Stromal cell of bone marrow (primary cell): ENCODE measurements at places on chromosomes 5 and 9.

DNA sequence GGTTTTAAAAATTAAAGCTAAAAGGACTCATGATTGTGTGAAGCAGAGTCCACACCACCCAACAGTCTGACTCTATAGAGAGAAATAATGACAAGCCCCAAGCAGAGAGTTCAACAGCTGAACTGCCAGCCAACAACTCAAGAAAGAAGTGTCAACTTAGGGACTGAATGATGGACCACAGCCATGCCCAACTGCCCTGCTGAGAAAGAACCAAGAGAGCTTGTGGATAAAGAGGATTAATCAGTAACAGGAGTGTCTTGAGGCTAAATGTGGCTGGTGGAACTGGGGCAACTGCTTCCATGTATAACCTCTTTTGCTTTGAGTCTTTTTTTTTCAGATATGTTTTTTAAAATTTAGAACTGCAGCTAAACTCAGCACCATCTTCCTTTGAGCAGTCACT is 109.3 kb downstream of the HSD17B3 start:
- no peak for DNase-seq

- DNase-seq = no peak
Observed at GRCh38 chr5:62127098-62127736, 178.8 kb upstream of the KIF2A start.

DNA sequence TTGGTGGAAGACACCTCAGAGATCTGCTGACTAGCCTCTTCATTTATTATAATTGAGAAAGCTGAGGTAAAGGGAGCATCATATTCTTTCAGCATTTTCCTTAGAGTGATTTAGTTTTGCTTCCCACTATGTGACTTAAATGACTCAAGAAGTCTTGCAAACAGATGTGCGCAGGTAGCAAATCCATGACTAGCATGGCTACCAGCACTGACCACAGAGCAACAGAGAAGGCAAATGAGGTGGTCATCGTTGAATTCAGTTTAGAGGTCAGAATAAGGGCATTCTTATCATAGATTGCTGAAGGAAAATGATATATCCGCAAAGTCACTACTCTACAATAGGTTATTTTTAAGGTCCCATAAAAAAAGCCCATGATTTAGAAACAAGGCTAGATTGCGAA is 162.2 kb downstream of the PIK3R1 start:
- DNase-seq = no peak

- DNase-seq = no peak
Observed at GRCh38 chr5:174617285-174617684, 107.1 kb upstream of the MSX2 start.

DNA sequence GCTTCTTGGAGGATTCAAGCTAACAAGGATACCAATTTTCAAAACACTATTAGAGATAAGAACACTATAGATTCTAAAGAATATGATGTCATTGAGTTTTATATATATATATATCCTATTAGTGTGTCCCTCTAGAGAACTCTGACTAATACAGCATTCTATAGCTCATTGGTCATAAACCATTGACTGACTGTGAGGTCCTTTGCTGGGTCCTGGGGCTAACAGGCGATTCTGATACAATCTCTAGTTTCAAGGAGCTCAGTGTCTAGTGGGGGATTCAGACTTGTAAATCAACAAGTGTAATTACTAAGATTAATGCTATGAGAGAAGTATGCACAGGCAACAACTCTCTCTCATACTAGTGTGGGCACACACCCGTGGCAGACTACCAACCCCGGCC is 234.5 kb downstream of the DENND1A start:
- no peak for DNase-seq

DNA sequence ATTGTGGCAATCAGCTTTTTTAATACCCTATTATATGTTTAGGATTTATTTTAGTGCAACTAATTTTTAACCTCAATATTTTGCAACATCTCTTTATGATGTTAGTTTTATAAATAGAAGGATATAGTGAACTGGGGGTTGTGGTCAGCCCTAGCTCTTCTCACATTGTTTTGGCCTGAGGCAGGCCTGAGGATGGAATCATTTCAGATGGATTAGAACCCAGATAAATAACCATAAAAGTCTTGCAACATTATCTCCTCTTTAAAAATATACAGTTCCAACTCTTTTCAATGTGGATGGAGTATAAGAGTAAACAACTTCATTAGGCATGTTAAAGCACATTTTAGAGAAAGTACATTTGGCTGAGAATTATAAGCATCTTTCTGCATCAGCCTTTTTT is 522.7 kb downstream of the NR2F1-AS1 start:
- peak; percentile 62 for DNase-seq

DNA sequence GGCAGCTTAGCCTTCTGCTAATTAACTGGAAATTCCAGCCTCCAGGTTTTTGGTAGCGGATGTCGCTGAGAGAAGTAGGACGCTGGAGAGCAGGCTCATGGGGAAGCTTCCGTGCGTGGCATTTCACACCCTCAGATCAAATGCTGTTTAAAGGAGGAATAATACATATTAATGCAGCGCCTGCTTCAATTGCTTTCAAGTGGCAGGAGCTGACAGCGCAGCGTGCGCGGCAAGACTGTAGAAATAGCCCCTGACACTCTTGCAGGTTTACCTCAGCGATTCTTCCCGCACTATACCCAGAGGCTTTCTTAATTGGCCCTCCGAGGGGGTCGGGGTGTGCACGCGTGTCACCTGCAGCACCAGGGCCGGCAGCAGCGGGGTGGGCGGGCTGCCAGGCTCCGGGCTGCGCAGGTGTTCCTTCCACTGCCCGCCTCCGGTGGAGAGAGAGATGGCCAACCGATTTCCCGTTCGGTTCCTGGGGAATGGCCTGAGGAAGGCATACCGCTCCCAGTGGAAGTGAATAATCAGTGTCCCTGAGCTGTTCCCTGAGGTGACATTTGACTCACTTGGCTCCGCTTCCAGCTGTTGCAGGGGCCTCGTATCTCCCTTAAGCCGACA is 427.9 kb downstream of the KCTD16 start:
- no peak for DNase-seq

DNA sequence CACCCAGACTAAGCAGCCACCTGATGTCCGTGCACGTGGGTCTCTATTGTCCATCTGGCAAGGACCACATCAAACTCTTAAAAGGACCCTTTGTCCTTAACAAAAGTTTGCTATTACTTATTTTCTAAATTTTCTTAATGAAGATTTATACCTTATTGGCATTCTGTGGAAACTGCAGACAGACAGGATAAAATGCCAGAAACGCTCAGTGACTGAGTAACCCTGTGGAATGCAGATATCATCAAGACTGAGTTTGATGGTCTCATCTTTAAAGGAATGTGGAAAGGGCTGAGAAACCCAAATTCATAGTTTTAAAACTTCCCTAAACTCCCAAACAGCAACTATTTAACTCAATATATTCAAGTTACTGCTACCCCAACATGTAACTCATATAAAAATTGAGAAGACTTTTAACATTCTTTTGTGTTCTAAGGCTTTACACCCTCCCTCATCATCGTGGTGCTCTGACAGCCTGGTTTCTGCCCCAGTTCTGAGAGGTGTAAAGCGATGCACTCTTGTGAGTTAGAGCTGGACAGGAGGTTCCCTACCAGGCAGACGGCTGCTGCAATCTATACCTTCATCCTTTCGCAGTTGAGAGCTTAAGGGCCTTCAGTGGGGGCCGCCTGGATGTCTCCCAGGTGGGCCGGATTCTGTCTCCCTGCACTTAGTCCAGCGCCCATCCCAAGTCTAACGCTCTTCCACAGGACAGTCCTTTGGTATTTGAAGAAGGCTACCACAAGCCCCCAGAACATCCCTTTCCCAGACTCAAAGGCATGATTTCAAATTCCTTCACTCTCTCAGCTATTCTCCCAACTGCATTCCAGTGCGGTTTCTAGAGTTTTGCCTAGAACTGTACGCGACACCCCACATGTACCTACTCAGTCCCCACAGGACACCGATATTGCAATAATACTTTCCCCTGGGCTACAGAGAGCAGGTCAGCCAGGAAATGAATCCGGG is 68.9 kb downstream of the DAP start:
- no peak for DNase-seq
